LHCN-M2 (cell line): ENCODE measurements at places on chromosomes 7 and 10. TPM values are rescaled to one million over a fixed set of nuclear protein-coding genes. Genes with fewer than 3 reads are reported as not detected.
A peak's percentile ranks its signal among the peaks of the same experiment; 100 is the strongest.

DNA sequence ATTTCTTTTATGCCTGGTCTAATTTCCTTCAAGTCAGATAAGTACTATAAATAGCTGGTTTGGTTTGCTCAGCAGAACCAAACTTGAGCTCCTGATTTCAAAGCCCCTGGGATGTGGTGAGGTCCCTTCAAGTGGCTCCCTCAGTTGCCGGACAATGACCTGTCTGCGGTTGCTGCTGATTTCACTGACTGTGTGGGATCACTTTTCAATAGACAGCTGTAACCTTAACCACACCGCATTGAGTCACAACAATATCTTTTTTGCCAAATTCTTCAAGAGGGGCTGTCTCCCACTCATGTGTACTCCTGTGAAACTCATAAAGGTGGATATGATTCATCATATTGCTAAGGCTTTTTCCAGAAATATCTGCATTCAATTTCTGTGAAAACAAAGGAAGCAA is 23.1 kb upstream of the ITGA8 start:
- peak; percentile 86 for DNase-seq

DNA sequence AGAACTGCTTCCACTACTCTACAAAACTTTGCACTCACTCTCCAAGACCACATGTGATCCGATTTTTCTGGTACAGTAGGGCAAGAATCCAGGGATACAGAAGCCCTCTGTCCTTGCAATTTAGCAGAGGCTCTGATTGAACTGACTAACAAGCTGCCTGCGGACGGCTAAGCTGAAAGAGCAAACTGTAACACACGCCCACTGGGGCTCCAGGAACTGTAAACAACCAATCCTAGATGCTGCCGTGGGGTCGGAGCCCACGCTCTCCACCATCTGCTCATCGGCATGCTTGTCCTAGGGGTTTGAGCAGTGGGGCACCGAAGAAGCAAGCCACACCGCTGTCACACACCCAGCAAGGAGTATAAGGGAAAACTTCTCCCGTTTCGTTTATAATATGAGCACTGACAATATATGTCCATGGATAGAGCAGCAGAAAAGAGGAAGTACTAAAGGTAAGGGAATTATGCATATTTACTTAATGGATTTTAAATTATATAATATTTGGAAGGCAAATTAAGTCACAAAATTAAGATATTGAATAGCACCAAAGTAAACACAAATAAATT is 634.4 kb upstream of the POT1 start:
- DNase-seq = no peak

- no peak for DNase-seq
Measured at GRCh38 chr10:4888236-4888635, 62.2 kb downstream of the AKR1E2 start.

GRCh38 chr10:118220346-118220850 is 121.7 kb downstream of the FAM204A start:
- DNase-seq = no peak

DNA sequence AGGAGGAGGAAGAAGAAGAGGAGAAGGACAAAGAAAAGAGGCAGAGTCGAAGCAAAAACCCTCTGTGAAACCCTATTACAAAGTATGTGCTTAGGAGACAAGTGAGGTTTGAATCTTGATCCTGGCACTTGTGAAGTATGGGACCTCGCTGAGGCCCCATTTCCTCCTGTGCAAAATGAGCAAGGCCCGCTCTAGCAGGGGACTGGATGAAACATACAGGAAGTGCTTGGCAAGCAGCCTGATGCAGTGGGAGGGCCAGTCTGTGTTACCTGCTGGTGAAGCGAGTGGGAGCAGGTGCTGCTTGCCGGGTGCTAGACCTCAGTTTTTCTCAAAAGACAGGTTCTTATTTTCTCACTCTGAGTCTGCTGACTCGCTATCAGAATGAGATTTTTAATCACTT is 150.4 kb downstream of the JCAD start:
- DNase-seq = no peak

MSS51 gene
- 1.4 and 2.5 TPM in 2 replicates for total RNA-seq

DNA sequence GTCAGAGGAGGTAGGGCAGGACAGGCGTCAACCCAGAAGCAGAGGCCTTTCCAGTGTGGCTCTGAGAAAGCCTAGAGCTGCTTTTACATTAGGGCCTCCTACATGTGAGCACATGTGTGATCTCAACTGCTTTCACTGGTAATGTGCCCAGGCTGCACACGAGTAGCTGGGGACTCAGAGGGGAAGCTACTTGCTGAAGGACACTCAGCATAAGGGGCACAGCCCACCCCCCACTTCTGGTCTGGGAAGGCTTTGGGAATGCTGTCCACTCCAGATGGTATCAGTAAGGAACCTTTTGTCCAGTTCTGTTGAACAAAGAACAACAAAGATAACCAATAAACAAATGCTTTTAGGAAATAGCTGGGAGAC is 18.9 kb downstream of the PRF1 start:
- DNase-seq = no peak

ENTPD1 gene
- total RNA-seq = 0.11 TPM in 1 of 2 replicates, not detected in the other

DNA sequence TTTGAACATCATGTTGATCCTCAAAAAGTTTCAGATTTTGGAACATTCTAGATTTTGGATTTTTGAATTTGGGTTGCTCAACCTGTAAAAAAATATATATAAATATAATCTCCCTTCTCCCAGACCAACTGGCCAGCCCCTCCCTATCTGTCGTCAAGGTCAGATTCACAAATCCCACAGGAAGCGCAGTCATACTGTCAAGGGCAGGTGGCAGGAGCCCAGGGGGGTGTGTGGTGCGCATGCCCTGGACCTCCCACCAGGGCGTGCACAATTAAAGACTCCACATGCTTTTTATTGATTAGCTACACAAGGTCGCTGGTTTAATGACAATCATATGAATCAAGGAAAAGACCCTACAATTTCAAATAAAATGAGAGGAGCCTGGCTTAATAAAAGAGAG is 77.0 kb upstream of the EEPD1 start:
- no peak for DNase-seq

DNA sequence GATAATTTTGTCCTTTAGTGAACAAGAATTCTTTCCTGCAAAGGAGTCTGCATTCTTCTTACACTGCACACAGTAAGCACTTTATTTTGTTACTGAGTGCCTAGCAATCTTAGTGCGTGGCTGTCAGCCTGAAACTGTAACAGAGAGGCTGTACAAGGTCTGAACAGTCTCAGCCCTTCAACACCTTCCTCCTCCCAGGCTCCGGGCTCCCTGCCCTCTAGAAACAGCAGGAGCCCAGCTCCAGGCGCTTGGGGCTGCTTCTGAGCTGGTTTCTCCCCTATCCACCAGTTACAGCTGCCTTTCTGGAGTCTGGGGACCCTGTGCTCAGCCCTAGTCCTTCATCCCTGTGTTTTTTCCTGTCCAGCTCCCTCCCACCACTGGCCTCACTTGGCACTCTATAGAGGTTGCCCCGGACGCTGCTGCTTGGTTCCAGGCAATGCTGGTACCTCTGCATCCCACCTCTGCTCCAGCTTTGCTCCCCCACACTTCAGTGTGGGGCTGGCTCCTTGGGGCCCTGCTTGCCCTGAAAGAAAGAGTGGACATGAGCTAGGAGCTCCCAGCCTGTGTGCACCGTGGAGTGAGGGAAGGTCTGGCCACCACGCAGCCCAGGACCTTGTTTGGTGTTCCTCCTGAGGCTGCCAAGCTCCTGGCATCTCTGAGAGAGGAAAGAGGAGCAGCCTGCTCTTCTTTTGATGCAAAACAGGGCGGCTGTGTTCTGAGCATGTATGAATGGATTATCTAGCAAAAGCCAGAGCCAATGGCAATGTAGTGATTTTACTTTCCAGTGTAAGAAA is 251.2 kb upstream of the GRB10 start:
- no peak for DNase-seq

GIMAP6 gene
- total RNA-seq = not detected in 2 replicates

GRCh38 chr10:122087436-122087835 is 98.5 kb downstream of the TACC2 start:
- DNase-seq = no peak

DNA sequence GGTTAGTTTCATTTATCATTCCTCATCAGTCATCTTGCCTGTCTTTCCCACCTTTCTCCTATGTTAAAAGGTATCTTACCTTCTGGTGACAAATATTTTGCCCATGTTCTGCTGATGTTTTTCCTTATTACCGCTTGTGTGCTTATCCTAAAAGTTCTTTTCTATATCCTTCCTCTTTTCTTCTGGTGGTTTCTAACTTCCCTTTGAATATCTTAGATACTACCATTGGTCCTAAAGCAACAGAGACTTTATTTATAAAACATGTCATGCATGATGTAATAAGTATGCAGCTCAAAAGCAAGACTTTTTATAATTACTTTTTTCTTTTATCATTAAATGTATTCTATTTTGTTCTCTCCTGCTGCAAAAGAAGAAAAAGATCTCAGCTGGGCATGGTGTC is 24.8 kb downstream of the TBC1D12 start:
- DNase-seq = no peak

DNA sequence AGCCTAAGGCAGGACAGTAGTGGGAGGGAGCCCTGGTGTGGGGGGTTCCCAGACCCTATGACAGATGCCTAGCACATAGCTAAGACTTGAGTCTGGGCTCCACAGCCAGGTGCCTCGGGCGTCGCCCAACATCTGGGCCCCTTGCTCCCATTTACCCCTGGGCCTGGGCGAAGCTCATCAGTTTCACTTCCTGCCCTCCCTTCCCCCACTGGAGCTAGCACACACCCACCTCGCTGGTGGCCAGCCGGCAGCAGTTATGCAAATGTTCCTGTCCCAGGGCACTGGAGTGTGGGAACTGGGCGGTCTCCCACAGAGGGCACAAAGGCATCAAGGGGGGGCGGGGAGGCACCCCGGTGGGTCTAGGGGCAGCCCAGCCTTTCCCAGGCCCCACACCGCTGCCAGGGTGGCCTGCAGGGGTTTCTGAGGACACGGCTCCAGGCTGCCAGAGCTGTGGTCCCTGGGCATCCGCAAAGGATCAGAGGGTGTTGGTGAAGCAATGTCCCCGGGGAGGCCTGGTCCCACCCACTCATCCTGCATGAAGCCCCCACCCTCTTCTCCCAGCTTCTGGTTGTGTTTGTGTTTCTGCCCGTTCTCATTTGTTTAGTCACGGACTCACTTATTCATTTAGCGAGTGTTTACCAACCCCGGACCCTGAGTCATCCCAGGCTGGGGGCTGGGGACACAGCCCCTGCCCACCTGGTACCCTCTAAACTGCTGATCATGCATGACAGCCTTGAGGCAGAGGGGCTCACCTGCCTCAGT is 20.4 kb downstream of the SH2B2 start:
- peak; percentile 85 for DNase-seq

DNA sequence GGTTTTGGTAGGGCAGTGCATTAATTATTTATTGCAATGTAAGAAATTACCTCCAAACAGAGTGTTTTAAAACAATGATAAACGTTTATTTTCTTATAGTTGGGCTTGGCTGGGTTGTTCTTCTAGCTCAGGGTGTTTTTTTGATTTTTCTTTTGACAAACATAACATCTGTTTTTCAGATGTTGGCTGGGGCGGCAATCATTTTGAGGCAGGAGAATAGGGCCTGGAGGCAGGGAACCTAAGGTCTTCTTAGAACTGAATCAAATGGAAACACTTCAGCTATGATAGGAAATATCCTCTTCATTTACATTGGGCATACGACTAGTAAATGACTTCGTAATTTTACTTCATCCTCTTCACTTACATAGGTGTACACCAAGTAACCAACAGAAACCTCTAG is 47.4 kb upstream of the NAMPT start:
- no peak for DNase-seq

DNA sequence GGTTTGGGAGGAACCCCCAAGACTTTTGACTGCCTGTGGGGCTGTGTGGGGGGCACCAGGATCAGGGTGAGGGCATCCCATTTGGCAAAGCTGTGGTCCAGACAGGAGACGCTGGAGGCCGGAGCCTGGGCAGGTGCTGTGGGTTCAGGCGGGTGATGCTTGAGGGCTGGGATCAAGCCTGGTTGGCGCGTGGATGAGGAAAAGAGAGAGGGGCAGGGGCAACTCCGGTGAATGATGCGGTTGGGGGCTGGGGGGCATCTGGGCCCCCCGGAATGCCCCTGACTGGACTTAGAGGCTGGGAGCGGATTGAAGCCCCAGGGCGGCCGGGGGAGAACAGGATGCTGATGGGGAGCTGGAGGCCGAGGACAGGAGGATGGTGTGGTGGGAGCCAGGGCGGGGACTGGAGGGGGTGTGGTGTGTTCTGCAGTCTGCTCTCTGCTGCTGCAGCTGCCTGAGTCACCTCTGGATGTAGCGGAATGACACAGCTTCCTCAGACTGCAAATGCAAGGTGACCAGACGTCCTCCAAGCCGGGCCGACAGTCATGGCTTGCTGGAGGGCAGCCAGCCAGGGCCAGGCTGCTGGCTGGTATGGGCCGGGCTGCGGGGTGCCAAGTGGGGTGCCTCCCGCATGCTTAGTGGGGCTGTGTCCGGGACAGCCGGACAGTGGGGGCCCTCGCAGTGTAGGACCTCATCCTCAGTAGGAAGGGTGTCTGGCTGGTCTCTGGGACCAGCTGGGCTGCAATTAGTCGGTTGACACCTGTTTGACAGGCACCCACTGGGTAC is 3.2 kb downstream of the MAFK start:
- DNase-seq = peak; percentile 87

DNA sequence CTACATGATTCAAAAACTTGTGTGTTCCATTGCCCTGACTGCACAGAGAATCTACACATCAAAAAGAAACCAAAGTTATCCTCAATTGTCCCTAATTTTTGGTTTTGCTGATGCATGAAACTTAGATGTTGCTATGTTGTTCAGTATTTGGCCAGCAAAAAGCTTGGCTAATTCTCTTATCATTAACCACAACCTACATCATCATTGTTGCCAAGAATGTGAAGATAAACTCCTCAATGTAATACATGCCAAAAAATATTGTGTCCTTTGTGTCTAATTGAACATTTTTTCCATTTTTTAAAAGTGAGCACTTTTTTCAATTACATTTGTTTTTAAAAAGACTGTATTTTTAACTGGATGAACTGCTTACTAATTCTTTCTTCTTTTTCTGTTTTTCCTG is 268.0 kb upstream of the SEMA3D start:
- DNase-seq = no peak

DNA sequence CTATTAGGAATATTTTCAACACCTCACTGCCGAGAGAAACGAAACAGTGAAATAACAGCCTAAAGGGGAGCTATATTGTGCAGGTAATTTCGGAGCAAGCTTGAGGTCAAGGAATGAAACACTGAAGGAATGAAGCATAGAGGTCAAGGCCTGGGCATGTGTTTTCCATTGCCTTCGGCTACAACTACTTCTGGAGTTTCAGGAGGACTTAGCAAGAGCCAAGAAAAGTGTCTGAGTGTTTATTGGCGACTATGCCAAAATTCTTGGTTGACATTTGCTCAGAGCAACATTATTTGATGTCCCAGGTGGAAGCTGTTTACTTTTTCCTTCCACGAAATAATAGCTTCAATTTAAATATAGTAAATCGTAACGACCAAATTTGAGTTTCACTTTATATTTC is 89.6 kb upstream of the IFRD1 start:
- DNase-seq = no peak

GRCh38 chr7:22802426-22802825 is 20.2 kb downstream of the TOMM7 start:
- DNase-seq = no peak

GRCh38 chr7:47597379-47597778 is 15.5 kb upstream of the TNS3 start:
- DNase-seq = no peak

GRCh38 chr7:95723583-95724180 is 48.7 kb upstream of the DYNC1I1 start:
- peak; percentile 54 for DNase-seq

GRCh38 chr10:48535416-48536155 is 69.3 kb downstream of the ARHGAP22 start:
- no peak for DNase-seq
